Spinal cord (tissue), 10 donors: ENCODE measurements at places on chromosomes 3 and 15. TPM values are rescaled to one million over a fixed set of nuclear protein-coding genes. Genes with fewer than 3 reads are reported as not detected.

Gene STX19
- 0.20 TPM for total RNA-seq

Gene TATDN2
- 21.0 TPM for total RNA-seq

Gene MESP2
- 0.83 TPM for total RNA-seq

DNA sequence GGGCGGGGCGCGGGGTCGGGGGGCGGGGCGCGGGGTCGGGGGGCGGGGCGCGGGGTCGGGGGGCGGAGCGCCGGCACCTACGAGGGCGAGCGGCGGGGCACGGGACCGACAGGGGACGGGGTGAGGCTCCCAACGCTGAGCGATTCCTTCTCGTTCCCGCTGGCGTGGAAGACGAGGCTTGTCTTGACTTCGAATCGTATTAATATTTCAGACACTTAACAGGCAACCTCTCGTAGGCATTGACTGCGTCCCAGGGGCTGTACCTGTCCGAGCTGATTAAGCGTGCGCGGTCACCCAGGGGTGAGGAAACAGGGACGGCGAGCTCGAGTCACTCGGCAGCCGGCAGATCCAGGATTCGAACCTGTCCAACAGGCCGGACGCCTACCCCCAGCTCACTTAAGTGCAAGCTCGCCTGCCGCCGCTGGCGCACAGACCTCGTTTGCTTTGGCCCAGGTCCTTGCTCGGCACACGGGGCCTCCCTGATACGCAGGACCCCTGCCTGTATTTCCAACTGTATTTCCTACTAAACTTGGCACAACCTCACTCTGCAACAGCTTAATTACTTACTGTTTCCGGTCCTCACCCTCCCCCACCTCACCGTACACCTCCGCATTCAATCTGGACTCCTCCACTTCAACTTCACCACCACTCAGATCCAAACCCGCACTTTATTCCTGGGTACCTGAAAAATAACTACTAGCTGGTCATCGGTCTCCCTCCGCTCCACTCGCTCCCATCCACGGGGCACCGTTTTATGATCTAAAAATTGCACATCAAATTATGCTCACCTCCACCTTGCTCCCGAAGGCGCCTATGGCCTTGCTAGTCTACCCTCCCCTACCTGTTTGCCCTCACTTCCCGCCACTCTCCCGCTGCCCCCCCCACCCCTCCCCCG, 722 bp upstream of the ZXDC start:
- DNase-seq = no peak

Gene RPUSD2
- total RNA-seq = 8.2 TPM

DNA sequence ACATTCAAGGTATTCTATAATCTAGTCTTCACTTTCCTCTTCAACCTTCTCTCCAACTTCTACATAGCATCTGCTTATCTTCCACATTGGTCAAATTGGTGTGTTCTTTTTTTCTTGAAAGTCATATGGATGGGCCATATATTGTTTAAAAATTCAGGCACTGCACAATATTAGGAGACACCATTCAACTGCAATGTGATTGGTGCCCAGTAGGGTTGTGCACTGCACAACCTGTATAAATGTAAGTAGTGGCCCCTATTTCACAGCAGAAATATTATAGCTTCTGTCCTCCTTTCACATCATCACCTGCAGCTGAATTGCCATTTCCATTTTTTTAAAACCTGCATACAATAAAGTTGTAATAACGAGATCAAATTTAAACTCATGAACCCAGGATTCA, 18.1 kb upstream of the GOLIM4 start:
- DNase-seq = no peak
